GDM1 (cell line): ENCODE measurements at places on chromosomes 11 and 22.

DNA sequence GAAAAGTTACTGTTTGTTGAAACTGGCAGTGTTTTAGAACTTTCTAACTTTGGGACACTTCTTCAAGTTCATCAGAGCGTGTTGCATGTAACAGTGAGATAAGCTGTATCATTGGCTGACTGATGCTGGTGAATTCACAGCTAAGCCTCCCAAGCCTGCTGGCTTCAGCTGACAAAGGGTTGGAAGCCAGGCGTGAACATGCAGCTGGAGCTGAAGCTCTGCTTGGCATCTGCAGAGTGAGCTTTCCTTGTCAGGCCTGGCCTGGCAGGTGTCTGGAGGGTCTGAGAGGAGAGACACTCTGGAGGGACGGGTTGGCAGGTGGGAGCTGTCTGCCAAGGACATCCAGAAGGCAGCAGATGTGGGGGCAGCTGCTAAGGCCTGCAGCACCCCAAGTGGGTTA is 1.5 kb downstream of the AMPD3 start:
- DNase-seq, result no peak

- DNase-seq, result no peak
Observed at GRCh38 chr11:126438272-126438671, 82.8 kb downstream of the ST3GAL4 start.

- no peak for DNase-seq
Observed at GRCh38 chr11:64003807-64004589, 17.8 kb downstream of the OTUB1 start.

- no peak for DNase-seq
Observed at GRCh38 chr22:46030231-46030880, 53.4 kb upstream of the WNT7B start.

DNA sequence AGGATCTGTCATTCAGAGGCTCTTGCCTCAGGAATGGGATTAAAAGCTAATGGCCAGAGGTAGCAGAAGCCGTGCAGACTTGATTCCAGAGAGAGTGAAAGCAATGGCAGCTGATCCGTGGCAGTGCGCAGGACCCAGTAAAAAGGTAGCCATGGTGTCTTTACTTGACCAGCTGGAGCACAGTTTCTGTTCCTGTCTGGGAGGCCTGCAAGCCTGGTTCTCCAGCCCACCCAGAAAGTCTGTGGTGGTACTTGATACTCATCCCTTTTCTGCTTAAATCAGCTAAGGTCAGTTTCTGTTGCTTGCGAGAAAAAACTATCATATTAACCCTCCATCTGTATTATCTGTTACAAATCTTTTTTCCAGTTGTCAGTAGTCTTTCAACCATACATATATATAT is 86.7 kb downstream of the RPS6KA4 start:
- no peak for DNase-seq

GRCh38 chr11:86873573-86874083 is 73.3 kb downstream of the PRSS23 start:
- DNase-seq, result no peak

- DNase-seq, result peak; percentile 9
Observed at GRCh38 chr11:86637988-86638387, 34.4 kb downstream of the ME3 start.

- DNase-seq, result no peak
Observed at GRCh38 chr22:32309585-32310251, 47.9 kb upstream of the RFPL3 start.

GRCh38 chr11:120167659-120168058 is 29.7 kb upstream of the TRIM29 start:
- no peak for DNase-seq

GRCh38 chr11:48051217-48051830 is 71.0 kb downstream of the PTPRJ start:
- DNase-seq, result no peak

DNA sequence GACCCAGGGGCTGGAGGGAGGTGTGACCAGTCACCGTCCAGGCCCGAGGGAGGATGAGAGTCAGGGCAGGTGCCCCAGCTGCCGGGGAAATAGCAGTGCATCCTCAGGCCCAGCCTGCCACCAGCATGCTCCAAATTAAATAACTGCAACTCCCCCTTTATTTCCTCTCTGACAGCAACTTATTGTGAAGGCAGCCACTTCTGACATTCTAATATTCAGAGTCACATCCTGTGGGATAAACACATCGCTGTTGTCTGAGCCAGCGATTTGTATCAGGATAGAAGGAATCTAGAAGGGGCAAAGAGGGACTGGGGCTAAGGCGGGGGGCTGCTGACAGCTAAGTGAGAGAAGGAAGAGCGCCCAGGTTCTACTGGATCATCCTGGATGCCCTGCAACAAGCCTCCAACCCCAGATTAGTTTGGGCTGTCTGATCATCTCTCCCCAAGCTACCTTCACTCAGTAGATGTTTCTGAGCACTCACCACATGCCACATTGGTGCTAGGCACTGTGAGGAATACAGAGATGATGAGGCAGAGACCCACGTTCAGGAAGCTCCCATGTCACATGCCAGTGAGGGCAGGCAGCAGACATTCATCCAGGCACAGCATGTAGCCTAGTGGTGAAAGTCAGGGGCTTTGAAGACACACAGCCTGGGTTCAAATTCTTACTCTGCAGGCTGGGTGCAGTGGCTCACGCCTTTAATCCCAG is 214.1 kb downstream of the BUD13 start:
- no peak for DNase-seq

DNA sequence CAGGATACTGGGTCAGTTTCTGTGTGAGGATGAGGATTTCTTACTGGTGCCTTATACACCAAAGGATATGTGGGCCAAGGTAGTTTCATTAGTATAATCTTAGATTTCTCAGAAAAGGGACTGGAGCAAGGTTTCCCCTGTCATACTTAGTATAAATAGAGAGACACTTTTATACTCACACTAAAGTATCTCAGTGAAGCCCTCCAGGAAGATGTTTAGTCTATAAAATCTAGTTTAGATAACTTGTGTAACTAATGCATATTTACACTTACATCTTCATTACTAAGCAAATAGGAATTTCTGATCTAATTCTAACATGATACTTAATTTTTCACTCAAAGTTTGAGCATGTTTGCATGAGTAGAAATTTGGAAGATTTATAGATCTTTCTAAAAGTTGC is 11.1 kb downstream of the EMSY start:
- no peak for DNase-seq

DNA sequence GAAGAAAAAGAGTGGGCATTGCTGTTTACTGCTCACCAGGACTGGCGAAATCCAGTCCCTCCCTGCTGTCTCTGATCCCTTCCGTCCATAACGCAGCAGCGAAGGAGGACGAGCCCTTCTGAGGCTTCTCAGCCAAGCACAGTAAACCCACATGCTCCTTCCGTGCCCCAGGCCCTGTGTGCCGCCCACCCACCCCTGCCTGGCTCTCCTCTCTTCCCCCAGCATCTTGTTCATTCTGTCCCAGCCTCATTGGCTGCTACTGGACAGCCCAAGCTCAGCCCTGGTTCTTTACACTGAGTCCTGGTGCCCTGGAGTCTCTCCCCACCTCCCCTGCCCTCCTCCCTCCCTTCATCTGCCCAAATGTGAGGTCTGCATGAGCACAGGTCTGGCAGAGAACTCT is 559.7 kb downstream of the BRD1 start:
- DNase-seq, result no peak

DNA sequence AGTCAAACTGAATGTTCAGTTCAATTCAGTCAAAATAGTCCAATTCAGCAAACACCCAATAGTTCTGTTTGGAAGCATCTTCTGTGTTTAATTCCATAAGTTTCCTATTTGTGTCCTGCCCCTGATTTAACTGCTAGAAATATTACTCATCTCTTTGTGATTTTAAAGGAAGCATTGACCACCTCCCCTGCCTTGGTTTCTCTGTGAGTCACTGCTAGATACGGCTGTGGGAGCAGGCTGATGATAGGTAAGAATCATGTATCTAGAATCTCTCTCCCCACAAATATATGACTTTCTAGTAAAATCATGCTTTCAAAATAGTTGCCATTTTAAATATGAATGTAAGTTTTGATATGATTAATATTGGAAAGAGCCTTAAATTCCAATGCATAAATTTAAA is 888.5 kb downstream of the NTM start:
- DNase-seq, result no peak

DNA sequence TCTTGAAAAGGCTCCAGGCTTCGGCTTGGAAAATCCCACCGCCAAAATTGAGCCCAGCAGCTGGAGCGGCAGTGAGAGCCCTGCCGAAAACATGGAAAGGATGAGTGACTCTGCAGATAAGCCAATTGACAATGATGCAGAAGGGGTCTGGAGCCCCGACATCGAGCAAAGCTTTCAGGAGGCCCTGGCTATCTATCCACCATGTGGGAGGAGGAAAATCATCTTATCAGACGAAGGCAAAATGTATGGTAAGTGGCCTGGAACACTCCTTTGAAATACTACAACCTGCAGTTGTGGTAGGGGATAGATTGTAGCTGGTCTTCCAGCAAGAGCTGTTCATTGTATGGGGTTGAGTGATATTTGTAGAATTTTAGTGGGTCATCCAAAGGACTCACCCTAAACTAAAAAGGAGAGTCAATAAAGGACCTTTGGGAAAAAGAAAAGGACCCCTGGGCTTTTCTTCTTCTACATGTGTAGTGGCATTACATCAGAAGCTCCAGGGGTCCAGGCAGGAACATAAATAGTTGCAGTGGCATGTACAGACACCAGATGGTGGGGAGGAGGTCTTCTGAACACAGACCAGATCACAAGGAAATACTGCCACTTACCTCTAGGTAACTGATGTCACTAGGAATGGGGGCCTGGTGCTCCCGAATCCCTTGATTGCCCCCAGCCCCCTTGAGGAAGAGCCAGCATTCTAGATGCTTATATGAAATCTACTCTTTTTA is 90.1 kb downstream of the TEAD1 start:
- DNase-seq, result no peak

DNA sequence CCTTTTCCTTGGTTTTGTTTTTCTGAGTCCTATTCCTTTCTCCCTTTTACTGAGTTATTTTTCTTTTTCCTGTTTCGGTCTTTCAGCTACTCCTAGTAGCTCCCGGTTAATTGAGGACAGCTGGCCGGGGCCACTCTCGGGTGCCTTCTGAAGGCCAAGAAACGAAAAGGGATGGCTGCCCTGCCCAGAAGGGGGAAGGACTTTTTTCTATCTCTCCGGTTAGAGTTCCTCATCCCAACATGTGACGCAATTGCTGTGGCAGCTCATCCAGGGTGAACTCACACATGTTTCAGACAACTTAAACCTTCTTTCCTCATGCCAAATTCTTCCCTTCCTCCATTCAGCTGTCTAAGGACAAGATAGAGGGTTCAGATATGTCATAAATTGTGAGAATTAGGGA is 83.6 kb downstream of the PIWIL4 start:
- DNase-seq, result no peak

DNA sequence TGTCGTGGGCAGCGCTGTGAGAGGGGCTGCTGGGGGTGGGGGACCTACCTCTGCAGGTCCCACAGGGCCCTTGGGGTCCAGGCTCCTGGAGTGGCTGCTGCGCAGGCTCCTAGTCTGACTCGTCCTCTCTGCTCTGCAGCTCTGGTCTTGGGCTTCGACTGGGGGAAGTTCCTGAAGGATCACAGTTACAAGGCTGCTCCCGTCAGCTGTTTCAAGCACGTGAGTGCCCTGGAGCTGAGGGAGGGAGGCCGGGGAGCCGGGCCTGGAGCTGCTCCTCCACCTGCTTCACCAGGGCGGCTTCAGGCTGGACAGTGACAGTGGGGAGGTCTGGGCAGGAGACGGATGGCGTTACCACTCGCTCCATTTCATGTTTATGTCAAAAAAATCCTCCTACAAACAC is 11.9 kb downstream of the L3MBTL2 start:
- DNase-seq, result no peak

DNA sequence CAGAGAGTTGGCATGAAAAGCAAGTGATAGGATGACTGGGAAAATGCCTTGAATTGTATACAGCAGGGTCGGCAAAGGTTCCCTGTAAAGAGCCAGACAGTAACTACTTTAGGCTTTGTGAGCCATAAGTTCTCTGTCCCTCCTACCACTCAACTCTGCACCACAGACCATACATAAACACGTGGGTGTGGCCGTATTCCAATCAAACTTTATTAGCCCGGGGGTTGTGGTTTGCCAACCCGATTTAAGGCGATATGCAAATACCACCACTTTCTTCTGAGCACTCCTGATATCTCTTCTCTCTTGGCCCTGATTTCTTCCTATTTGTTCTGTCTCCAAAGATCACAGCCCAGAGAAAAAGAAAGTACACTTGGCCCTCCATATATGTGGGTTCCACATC is 87.5 kb downstream of the MN1 start:
- no peak for DNase-seq

DNA sequence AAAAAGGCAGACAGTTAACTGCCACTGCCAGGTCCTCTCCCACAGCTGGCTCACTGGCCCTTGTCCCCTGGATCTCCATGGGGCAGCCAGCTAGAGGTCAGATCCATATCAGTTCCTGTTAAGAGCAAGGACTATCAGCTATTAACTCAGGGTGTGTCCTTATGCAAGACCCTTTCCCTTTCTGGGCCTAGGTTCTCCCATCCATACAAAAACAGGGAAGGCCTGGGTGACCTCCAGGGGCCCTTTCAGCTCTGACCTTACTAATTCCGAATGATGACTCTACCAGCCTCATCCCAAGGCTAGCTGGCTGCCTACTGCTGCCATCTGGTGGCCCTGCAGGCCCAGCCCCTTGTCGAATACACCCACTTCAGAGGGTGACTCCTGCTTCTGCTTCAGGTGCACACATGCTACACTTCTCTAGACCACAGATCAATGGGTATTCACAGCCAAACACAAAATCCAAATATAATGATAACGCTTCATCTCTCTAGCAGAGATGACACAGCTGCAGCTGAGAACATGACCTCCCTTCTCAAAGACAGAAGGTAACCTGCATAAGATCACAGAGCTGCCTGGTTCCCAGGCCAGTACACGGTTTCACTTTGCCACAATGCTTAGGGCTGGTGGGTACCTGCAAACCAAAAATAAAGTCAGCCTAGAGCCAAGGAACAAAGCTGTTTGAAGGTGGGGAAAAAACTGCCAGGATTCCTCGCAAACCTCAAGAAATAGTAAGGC is 34.1 kb downstream of the SERGEF start:
- DNase-seq, result no peak

DNA sequence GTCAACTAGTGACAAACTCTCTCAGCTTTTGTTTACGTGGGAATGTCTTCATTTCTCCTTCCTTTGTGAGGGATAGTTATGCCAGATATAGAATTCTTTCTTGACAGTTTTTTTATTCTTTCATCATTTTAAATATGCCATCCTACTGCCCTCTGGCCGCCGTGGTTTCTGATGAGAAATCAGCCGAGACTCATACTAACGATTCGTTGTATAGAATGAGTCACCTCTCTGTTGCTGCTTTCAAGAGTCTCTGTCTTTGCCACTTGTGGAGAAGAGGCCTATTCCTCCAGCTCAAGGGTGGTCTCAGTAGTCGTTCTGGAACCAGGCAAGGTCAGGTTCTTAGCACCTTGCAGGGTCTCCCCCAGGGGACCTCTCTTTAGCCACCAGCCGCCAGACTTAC is 8.0 kb downstream of the MYO7A start:
- DNase-seq, result no peak

GRCh38 chr22:40122792-40123191 is 54.9 kb upstream of the TNRC6B start:
- DNase-seq, result no peak

- no peak for DNase-seq
Observed at GRCh38 chr22:19961201-19961580, 19.6 kb upstream of the TXNRD2 start.
